G401 (cell line): ENCODE measurements at places on chromosomes 6 and 20. TPM values are rescaled to one million over a fixed set of nuclear protein-coding genes. Genes with fewer than 3 reads are reported as not detected.

DNA sequence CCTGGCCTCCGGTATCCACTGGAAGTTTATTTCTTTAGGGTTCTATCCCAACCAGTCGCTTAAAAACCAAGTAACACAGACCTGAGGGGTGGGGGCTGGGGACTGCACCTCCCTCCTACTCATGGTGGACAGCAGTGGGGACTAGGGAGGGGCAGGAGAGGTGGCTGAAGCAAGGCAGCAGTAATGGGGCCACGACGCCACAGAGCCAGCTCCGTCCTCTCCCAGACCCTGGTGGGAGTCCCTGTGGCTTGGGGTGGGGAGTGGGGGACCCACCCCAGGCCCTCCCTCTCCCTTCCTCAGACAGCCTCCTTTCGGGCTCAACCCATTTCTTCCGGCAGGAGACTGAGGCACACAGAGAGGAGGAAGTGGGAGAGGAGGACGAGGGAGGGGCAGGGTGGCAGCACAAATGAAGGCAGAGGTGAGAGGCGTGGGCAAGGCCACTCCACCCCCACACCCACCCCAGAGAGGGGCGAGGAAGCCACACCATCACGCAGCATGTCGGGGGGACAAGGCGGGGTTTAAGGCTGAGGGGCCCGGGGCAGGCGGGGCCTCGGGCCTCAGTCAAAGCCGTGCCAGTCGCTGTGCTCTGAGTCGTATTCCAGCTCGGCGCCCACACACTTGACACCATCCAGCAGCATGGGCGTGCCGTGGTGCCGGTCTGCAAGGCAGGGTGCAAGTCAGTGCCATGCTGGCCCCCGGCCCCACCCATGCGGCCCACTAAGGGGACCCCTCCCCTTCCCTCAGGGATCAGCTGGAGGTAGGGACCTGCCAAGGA, 13.9 kb downstream of the ADISSP start:
- no peak for DNase-seq

DNA sequence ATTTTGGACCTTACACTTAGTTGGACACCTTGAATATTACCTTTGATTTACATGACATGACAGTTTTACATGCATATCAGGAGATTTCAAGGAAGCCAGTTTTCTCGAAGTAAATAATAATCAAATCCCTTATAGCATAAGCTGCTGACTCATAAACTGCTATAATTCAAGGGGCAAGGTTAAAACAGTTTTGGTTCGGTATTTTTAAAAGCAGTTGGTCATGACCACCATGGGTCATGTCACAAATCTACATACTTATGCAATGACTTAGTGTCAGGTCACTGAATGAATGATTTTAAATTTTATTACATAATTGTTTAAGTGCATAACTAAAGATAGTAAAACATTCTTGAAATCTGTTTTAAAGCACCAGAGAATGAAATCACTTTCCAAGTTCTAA, 158.0 kb downstream of the DST start:
- DNase-seq, result no peak

DNA sequence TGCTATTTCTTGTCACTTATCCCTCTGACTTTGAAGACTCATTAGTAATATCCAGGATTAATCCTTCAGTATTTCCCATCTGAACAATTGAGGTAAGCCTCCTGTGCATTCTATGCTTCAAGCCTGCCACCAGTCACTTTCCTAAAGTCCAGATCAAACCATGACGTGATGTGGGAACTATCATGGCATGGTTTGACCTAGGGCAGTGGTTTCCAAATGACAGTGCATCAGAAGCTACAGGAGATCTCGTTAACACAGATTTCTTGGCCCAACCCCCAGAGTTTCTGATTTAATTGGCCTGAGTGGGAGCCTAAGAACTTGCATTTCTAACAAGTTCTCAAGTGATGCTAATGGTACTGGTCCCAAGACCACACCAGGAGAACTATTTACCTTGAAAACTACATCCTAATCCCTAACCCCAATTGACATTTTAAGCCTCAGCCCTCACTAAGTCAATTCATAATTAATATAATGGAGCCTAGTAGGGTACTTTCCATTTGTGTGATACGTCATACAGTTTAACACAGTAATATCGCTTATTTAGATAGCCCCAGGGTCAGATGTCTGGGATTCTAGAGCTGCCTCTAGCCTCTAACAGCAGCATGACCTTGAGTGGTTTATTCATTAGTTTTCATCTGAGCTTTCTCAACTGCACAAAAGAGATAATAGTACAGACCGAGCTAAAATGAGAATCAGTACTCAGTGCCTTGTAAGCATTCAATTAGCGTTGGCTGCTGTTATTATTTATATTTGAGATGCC, 907.6 kb downstream of the TFAP2A start:
- no peak for DNase-seq

- peak; percentile 88 for DNase-seq
These were observed 6.4 kb upstream of the TAF8 start for GRCh38 chr6:42043787-42044475.

DNA sequence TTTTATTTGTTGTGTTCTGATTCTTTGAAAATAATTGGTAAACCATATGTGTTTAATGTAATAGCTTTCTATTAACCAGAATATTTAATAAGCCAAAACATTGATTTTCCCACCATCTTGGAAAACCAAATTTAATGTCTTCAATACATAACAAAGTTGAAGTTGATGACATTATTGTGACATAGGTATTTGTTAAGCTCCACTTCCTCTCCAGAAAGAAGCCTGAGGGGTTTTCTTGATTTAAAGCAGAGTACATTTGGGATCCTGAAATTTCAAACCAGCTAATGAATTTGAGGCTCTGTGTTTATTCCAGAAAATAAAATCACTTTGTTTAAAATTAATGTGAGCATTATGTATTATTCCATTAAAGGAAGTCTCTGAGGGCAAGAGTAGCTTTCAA, 106.3 kb downstream of the PERP start:
- DNase-seq, result no peak

DNA sequence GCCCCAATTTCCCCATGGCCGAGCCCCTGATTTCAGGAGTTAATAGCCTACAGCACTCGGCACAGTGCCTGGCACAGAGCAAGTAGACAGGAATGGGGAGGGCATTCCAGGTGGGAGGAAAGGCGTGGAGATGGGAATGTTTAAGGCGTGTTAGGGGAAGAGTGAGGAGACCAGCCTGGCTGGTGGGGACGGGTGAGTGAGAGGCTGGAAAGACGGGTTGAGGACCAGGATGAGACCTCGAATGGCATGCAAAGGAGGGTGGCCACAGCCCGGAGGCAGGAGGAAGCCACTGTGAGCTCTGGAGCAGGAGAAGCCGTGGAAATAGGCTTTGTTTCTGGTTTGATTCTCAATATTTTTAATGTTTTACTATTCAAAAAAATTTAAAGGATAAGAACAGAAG, 49.5 kb downstream of the CEBPB start:
- no peak for DNase-seq

- peak; percentile 45 for DNase-seq
These were observed 84.4 kb downstream of the CRYBG1 start for GRCh38 chr6:106444777-106445507.

DNA sequence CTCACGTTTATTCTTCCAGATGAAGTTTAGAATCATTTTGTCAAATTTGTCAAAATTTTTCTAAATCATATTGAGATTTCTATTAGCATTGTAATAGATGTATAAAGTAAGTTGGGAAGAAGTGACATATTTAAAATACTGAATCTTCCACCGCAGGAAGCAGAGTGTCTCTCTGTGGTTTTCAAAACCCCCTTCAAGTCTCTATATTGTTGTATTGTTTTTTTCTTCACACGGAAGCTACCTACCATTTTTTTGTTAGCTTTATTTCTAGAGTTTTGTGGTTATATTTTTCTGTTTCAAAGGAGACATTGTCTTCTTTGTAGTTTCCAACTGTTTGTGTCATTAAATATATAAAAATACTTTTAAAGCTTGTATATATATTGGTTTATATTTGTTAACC, 188.6 kb downstream of the ZDHHC14 start:
- no peak for DNase-seq

GRCh38 chr6:121597654-121598053, 162.2 kb downstream of the GJA1 start:
- no peak for DNase-seq

DNA sequence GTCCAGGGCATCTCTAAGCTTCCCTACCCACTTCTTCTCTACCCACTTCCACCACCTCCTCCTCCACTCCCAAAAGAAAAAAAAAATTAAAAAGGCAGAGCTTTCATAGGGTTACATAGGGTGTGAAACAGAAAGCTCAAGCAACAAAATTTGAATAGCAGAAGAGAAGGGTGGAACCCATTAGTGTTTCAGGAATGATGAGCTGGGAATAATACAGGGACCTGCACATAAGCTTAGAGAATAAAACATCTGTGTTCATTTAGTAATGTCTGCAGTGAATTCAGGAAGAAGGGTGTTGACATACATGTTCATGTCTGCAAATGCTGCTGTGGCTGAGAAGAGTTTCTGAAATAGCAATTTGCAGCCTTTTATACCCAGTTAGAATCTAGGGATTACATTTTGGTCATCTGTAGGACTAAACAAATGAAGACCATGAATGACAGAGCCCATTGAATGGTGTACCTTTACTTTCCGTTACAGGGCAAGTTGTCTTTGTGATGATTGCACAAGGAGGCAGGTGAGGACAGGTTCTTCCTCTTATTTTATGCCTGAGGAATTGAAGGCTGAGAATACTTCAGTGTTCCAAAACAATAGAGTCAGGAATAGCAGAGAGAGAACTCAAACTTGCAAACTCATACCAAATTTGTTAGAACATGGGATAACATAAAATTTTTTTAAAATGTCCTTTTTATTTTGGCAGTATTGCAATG, 975.1 kb downstream of the TFAP2A start:
- DNase-seq, result no peak

DNA sequence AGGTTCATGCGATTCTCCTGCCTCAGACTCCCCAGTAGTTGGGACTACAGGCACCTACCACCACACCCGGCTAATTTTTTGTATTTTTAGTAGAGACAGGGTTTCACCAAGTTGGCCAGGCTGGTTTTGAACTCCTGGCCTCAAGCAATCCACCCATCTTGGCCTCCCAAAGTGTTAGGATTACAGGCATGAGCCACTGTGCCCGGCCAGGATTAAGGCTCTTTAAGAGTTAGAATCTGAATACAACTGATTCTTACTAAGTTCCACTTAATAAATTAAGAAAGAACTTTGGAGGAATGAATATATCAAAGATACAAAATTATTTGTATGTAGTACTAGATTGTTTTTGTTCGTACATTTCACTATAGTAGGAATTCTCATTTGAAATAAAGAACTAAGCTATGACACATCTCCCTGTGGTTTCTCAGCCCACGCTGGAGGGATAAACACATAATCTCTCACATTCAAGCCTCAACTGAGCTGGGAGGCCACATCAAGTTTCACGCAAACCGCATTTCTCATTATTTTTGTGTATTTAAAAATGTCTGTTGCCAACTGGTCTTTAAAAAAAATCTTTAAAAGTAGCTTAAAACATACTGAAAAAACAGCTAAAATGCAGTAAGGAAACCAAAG, 34.2 kb downstream of the DTNBP1 start:
- DNase-seq, result no peak

GRCh38 chr20:47879771-47880170, 94.5 kb upstream of the SULF2 start:
- no peak for DNase-seq

DNA sequence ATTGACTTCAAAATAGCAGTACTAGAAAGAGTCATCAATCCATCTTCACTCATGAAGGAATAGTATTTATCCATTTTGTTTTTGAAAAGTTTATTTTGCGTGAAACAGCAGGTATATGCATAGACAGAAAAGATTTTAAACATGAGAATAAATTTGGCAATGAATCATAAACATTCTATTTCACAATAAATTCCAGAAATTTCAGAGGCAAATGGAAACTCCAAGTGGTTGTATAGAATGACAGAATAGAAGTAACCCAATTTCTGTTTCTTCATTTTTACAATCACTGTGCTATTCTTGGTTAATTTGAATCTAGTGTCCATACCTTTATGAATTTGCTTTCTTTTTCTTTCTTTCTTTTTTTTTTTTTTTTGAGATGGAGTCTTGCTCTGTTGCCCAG, 173.0 kb upstream of the ECI2 start:
- DNase-seq, result no peak

- peak; percentile 9 for DNase-seq
These were observed 9.3 kb downstream of the ANGPT4 start for GRCh38 chr20:906703-907270.

- no peak for DNase-seq
These were observed 33.3 kb upstream of the TGM2 start for GRCh38 chr20:38198238-38198861.

GRCh38 chr6:37006793-37007339, 1.4 kb downstream of the FGD2 start:
- no peak for DNase-seq

Gene CCM2L
- 40.7 and 52.6 TPM in 2 replicates for total RNA-seq

Gene ALDH5A1
- total RNA-seq, result 6.1 and 8.6 TPM in 2 replicates

Gene FAM217A
- not detected in 2 replicates for total RNA-seq

Gene COL9A3
- total RNA-seq, result 8.6 TPM in 2 replicates

Gene SFTA2
- total RNA-seq, result not detected in 2 replicates

Gene ASIP
- total RNA-seq, result not detected in 2 replicates

Gene CD24
- total RNA-seq, result 1.3 TPM in 1 of 2 replicates, not detected in the other
